Central memory CD4-positive, alpha-beta T cell (primary cell): ENCODE measurements at places on chromosomes 5 and 9.

DNA sequence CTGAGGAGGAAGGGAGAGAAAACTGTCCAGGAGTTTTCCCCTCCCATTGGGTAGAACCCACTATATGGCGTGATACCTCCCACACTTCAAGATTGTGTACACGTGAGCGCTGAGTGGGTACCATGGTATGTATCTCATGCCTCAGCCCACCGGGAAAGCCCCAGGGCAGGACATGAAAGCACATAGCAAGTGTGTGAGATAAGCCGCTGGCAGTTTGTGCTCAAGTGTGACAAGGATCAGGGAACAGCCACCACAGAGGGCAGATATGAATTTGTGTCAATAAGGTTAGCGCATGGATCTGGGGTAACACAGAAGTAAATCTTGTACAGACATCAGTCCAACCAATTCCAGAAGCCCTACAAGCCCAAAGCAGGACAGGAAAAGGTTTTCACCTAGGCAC, 42.6 kb upstream of the NAA35 start:
- DNase-seq = no peak

GRCh38 chr5:143594902-143595818, 191.7 kb upstream of the NR3C1 start:
- no peak for DNase-seq

GRCh38 chr5:113527746-113528145, 14.3 kb downstream of the YTHDC2 start:
- no peak for DNase-seq

- no peak for DNase-seq
Measured at GRCh38 chr5:15393146-15393545, 106.8 kb upstream of the FBXL7 start.

DNA sequence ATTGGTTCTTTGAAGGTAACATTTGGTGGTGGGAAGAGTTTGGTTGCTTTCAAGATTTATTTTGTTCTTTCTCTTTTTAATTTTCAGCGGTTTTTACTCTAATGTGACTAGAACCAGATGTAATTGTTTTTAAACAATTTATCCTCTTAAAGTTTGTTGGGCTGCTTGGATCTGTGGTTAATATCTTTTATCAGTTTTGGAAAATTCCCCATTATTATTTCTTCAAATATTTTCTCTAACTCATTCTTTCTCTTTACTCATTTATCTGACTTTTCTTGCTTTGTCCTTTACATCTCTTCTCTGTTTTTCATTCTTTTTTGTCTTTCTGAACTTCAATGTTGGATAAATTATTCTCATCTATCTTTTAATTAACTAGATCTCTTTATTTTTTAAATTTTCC, 29.9 kb downstream of the FCHO2 start:
- DNase-seq = no peak
